ENCODE measurements at places on chromosomes 11 and 22. TPM values are rescaled to one million over a fixed set of nuclear protein-coding genes. Genes with fewer than 3 reads are reported as not detected.
A peak's percentile ranks its signal among the peaks of the same experiment; 100 is the strongest.

The TRIM51 gene
- total RNA-seq: not detected

The WDR74 gene
- 97.0 TPM for total RNA-seq

The RASSF7 gene
- total RNA-seq: 22.3 TPM

The PLEKHB1 gene
- 13.5 TPM for total RNA-seq

The APOBEC3B gene
- total RNA-seq: 14.2 TPM

DNA sequence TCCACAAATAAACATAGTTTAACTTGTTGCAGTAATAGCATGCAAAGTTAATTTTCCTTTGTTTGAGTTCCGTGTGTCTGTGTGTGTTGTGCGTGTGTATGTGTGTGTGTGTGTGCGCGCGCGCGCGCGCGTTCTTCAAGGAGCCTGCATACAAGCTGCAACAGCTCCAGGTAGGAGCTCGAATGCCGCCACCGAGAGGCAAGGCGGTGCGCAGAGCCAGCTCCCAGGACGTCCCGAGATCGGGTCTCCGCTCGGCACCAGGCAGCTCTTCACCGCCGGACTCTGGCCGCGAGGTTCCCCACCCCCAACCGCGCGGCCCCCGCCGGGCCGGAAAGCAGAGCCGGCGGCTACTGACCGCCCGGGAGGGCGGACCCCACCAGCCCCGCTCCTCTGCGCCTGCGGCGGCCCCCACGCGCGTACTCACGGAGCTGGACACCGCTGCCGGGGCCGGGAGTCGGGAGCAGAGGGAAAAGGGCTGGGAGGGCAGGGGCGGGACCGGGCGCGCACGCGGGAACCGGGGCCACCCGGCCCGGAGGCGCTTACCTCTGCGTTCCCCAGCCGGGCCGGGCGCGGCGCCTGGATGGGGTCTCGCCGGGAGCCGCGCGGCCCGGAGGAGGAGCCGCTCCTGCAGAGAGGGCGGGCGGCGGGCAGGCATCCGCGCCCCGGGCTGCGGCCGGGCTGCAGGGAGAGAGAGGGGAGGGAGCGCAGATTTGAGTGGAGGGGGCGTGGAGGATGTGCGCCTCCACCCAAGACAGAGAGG lies 40.4 kb upstream of the AKIP1 start:
- H3K4me3 ChIP-seq: peak overlapping the region; percentile 86
- DNase-seq: peak; percentile 34
- 0 out of 2 replicates have a peak overlapping the region, but pooled peaks have one; percentile 48 for H3K27ac ChIP-seq
- H3K27me3 ChIP-seq: no peaks in the 10 kb centered on the region
- H3K36me3 ChIP-seq: no peaks in the 10 kb centered on the region

GRCh38 chr22:20159076-20159475 lies 8.2 kb upstream of the CCDC188 start:
- peak; percentile 76 for DNase-seq
- no peak overlapping the region for H3K4me3 ChIP-seq
- H3K4me1 ChIP-seq: peaks cover 6% of the 10 kb centered on the region
- no peaks in the 10 kb centered on the region for H3K36me3 ChIP-seq

- no peak for DNase-seq
- no peak overlapping the region for H3K4me3 ChIP-seq
- H3K4me1 ChIP-seq: no peaks in the 10 kb centered on the region
- H3K27me3 ChIP-seq: no peaks in the 10 kb centered on the region
- no peak overlapping the region for H3K27ac ChIP-seq
- no peaks in the 10 kb centered on the region for H3K36me3 ChIP-seq
Observed at GRCh38 chr22:28837640-28838039, 37.3 kb upstream of the XBP1 start.

- H3K27ac ChIP-seq: no peak overlapping the region
- H3K4me3 ChIP-seq: no peak overlapping the region
- no peak for DNase-seq
- H3K27me3 ChIP-seq: no peaks in the 10 kb centered on the region
- no peaks in the 10 kb centered on the region for H3K4me1 ChIP-seq
Observed at GRCh38 chr22:25484521-25485315, 79.8 kb upstream of the GRK3 start.

GRCh38 chr11:30608534-30608933 lies 22.4 kb upstream of the MPPED2 start:
- H3K27ac ChIP-seq: no peak overlapping the region
- DNase-seq: no peak
- H3K4me3 ChIP-seq: no peak overlapping the region
- no peaks in the 10 kb centered on the region for H3K27me3 ChIP-seq
- H3K4me1 ChIP-seq: no peaks in the 10 kb centered on the region
- H3K36me3 ChIP-seq: no peaks in the 10 kb centered on the region

DNA sequence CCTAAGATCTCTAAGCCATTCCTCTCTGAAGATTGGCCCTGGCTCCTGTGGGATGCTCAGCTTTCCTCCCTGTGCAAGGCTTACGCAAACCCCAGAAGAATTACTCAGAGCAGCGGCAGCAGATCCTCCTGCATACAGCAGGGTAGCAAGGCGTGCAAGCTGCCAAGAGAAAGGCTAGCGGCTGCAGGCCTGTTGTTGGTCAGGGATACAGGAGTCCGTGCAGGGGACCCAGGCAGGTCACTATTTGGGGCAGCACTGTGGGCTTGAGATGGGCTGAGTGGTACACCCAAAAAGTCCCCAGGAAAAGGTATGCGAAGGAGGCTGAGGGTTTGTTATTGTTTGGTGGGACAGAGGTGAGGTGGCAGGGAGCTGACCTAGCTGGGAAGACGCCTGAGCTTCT lies 1.5 kb downstream of the GLB1L2 start:
- H3K4me1 ChIP-seq: peaks cover 5% of the 10 kb centered on the region
- H3K4me3 ChIP-seq: no peak overlapping the region
- H3K36me3 ChIP-seq: no peaks in the 10 kb centered on the region
- H3K27me3 ChIP-seq: no peaks in the 10 kb centered on the region
- no peak for DNase-seq
- no peak overlapping the region for H3K27ac ChIP-seq

DNA sequence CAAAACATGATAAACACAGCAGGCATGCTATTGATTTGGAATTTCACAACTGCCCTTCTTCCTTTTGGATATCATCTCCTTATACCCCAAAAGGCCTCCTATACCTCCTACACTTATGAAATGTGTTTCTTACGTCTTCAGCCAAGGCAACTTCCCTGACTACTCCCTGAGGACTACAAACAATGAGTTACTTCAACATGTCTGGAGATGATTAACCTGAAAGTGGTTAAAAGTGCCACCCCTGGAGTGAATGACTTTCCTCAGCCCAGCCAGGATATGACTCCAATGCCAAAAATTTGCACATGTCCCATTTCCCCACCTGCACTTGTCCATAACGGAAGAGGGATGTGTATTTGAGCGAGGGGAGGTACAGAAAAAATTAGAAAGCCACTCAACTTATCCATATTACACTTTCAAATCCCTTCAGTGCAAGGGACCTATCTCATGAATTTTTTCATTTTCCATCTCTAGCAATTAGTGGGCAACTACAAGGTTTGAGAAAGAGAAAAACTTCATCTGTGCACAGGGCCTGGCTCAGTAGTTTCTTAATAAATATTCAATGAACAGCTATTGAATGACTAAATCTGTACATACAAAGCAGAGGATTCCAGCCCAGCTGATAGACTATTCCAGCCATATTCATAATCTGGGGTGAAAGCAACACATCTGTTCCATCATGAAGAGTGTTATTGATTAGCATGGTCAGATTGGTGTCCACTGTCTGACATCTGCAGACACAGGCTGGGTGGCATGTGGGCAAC lies 36.8 kb downstream of the KIRREL3 start:
- DNase-seq: no peak
- no peaks in the 10 kb centered on the region for H3K36me3 ChIP-seq

DNA sequence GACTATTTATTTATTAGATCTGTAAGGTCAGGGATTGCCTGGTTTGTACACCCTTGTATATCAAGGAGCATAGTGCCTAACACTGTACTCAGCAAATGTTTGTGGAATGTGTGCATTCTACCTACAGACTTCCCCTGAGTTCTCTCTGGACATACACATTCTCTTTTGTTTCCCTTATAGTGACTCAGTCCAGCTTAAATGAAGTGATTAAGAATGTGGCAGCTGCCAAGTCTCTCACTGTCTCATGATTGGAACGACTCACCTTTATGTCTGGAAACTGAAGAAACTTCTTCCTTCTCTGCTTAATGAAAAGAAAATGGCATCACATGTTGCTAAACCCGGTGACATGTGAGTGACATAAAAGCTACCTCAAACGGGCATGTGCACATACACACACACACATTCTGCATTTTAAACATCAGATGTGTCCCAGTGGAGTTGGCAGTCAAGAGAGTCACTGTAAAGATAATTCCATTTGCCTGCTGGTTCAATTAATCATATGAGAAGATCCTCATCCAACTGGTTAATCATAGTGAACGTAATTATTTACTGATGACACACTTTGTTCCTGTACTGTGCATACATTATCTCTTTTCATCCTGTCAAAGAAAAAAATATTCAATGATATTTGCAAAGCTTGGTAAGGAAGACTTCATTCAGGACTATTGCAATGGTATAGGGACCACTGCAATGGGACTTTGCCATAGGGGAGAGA lies 42.8 kb downstream of the GLYAT start:
- H3K27ac ChIP-seq: no peak overlapping the region
- H3K4me3 ChIP-seq: no peak overlapping the region
- no peaks in the 10 kb centered on the region for H3K27me3 ChIP-seq

DNA sequence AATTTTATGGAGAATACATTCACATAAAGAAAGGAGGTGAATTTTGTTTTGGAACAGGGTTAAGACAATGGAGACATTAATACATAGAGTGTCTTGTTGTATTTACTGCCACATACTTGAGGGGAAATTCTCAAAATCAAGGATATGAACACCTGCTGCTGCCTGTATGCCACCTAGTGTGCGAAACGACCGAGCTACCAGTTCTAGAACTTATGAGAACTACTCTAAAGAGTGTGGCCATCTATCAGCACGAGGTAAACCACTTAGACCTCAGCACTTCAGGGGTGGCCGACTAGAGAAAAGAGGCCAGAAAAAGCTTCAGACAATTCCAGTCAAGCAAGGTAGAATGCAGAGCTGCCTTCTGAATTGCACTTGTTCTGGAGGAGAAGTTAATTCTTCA lies 1.5 kb upstream of the AGBL2 start:
- H3K4me1 ChIP-seq: no peaks in the 10 kb centered on the region
- no peak overlapping the region for H3K27ac ChIP-seq
- no peak overlapping the region for H3K4me3 ChIP-seq
- peaks cover 18% of the 10 kb centered on the region for H3K36me3 ChIP-seq
